ENCODE measurements at places on chromosomes 7 and 10.

- DNase-seq: no peak
These were observed 4.5 kb downstream of the TRIL start for GRCh38 chr7:28953633-28954032.

GRCh38 chr7:98194672-98195457, 16.4 kb upstream of the BHLHA15 start:
- no peak for DNase-seq

DNA sequence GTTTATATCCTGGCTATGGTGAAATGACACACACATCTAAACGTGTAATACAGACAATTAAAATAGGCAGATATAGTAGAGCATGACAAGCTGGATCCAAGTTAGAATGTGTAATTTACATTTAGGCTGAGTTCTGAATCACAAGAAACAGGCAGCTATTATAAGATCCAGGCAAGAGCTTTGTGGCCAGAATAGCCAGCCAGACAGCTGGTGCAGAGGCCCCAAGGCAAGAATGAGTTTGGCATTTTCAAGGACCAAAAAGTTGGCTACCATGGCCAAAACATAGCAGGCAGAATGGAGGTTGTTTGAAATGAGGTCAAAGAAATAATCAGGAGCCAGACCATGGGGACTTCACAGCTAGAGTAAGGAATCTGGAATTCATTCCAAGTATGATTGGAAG, 281.7 kb downstream of the MTERF1 start:
- DNase-seq: no peak

GRCh38 chr10:101725296-101726114, 30.5 kb upstream of the FBXW4 start:
- no peak for DNase-seq

DNA sequence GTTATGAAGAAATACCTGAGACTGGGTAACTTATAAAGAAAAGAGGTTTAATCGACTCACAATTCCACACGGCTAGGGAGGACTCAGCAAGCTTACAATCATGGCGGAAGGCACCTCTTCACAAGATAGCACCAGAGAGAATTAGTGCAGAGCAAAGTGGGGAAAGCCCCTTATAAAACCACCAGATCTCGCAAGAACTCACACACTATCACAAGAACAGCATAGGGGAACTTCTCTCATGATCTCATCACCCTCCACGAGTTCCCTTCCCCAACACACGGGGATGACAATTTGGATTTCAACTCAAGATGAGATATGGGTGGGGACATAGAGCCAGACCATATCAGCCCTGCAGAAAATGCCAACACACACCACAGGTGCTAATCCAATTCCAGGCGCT, 218.7 kb downstream of the PARD3 start:
- DNase-seq: no peak

GRCh38 chr7:155136619-155137243, 66.6 kb downstream of the HTR5A start:
- DNase-seq: no peak

GRCh38 chr7:27967639-27968038, 213.0 kb downstream of the JAZF1 start:
- no peak for DNase-seq

DNA sequence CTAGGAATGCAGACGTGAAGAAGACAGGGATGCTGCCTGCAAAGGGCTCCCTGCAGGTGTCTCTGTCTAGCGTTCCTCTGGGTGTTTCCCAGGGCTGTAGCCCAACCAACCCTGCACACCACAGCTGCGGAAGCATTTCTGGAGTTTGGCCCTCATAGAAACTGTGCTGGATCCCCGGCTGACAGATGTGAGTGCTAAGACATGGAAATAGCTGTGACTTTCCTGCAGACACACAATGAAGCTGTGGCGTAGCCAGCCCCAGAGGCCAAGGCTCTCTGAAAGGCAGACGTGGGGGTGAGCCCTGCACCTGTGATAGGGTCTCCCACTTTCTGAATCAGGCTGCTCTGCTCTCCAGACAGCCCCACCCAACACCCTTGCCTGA, 44.8 kb downstream of the ADCYAP1R1 start:
- no peak for DNase-seq

DNA sequence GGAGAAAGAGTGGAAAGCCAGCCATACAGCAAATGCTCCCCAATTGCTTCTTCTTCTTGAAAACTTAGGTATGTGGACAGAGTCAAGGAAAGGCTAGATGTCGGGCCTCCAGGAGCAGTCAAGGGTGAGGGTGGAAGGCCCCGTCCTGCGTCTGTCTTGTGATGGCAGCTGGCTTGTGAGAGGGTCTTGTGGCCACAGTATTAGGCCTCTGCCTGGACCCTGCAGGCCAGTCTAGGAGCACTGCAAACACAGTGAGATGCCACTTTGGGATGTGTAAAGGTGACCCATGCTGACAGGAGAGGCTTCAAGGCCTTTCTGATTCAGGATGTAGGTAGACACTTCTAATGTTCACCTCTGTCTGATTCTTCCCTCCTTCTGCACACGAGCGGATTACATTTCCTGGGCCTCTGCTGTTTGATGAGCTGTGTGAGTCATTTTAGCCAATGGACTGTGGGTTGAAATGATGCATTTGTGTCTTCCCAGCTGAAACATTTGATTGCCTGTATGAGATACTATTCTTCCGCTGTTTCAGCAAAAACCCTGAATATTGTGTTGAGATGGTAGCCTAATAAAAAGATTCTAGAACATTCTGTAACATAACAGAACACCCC, 135.4 kb downstream of the EMX2 start:
- no peak for DNase-seq

- DNase-seq: peak; percentile 4
These were observed 106.9 kb upstream of the GPR26 start for GRCh38 chr10:123559066-123559822.

DNA sequence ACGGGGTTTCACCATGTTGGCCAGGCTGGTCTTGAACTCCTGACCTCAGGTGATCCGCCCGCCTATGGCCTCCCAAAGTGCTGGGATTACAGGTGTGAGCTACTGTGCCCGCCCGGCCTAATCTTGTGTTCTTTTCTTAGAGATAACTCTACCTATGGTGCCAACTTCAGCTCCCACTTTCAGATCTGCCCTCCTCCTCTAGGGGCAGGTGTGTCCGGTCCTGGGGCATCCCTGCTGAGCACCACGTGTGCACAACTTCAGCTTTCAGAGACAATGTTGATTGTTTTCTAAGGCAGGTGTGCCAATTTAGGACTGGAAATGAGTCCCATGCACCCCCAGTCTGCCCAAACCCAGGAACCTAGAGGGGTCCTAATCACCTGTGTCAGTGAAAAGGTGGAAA, 18.5 kb upstream of the FXYD4 start:
- DNase-seq: no peak

DNA sequence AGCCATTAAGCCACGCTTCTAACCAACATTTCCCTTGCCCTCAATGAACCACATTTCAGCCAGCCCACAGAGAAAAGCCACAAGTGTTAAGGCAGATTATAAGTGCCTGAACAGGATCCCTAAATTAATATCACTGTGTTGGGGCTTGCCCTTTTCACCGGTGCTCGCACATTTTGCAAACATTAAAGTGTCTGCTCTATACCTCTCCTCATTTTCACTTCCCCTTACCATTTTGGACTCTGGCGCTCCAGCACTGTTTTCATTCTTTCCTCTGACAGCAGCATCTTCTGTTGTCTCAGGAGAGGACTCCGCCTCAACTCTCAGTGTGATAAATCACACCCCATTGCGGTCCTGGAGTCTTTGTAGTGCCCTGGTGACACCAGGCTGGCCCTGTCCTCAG, 274.2 kb downstream of the BAMBI start:
- DNase-seq: no peak

DNA sequence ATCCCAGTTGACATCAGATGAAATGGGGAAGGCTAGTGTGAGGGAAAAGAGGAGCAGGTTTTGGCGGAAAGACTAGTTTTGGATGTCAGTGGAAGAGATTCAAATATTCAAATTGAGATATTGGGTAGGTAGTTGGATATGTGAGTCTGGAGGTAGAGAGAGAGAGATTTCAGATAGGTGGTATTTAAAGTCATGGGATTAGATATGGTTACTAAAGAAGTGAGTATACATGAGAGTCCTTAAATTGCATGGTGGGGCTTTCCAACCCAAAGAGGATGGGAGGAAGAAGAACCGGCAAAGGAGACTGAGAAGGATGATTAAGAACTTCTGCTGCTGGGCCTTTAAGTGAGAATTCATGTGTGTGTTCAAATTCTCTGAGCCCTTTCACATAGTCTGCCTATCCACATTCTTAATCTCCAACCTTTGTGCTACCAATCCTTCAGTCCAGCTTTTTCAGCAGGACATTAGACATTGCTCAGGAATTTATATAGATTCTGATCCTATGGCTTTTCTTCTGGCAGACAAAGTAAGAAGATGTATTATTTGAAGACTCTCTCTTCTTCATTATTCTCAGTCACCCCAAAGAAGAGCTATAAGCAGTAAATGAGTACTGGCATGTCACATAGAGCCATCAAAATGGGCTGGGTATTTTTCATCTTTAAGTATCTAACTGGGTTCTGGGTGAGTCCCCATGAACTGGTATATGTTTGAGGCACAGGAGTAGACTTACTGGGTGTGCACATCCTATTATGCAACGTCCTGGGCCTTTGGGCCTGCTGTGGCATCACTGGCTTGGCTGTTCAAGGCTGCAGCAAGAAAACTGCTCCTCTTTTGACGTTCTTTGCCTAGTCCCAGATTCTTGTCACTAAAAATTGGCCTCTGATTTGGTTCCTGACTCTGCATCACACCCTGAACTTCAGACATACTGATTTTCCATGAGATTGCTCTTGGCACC, 33.6 kb downstream of the ST7 start:
- DNase-seq: no peak

- DNase-seq: no peak
These were observed 1.9 kb upstream of the SGMS1 start for GRCh38 chr10:50625649-50626132.

DNA sequence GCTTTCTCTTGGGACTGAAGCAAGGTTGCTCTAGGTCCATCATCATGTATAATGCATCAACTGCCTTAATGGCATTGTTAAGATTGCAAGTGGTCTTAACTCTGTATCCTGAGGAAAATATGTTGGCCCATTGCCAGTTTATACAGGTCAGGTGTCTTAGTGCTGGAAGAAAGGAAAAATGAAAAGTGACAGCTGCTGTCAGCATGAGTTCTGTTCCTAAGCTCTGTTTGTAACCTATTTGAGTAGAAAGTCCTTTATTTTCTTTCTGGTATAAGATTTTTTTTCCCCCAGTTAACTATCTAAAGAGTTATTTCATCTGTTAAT, 127.2 kb downstream of the SRI start:
- no peak for DNase-seq

DNA sequence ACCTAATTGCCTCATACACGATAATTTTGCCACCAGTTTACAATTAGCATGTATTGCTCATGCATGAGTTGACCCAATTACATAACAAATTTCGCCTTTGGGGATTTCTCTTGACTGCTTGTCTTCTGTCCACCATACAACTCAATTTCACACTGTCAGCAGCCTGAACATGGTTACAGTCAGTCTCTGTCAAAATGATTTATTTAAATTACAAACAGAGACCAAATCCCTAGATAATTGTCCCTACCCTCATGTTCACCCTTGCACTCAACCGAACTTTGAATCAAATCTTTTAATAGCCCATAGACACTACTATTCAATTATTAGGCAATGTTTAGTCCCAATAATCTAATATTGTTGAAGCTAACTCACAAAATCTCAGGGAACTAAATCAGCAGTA, 59.7 kb upstream of the NEBL start:
- DNase-seq: no peak

- DNase-seq: no peak
These were observed 87.9 kb downstream of the RNF216 start for GRCh38 chr7:5693529-5693928.

DNA sequence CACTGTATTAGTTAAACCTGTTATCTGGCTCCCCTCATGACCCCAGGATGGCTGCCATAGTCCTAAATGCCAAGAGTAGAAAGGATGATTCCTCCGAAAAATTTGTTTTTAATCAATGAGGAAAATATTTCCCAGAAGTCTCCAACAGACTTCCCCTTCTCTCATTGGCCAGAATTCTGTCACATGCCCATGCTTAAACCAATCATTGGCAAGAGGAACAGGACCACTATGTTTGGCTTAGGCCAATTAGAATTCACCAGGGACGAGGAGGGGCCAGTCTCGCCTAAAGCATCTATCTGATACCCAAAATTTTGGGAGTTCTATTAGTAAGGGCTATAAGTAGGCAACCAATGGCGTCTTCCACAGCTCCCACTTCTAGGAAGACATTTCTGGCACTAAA, 71.2 kb upstream of the IL6 start:
- DNase-seq: no peak

- DNase-seq: no peak
These were observed 247.6 kb downstream of the DNAJB6 start for GRCh38 chr7:157584420-157584819.

DNA sequence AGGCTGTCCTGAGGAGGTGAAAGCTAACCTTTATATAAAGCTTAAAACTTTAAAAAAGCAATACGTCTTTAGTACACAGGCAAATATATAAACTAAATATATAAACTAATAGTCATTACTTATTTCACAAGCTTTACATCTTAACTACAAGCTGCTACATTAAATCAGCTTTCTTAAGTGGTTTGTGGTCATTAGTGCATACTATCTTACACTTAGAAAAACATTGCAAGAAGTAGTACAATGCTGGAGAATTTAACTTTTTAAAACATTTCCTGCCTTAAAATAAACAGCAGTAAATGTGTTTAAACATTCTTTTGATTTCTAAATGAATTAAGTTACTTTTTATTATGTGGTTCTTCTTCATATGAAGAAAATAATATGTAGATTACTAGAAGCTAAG, 36.3 kb downstream of the MET start:
- DNase-seq: no peak

DNA sequence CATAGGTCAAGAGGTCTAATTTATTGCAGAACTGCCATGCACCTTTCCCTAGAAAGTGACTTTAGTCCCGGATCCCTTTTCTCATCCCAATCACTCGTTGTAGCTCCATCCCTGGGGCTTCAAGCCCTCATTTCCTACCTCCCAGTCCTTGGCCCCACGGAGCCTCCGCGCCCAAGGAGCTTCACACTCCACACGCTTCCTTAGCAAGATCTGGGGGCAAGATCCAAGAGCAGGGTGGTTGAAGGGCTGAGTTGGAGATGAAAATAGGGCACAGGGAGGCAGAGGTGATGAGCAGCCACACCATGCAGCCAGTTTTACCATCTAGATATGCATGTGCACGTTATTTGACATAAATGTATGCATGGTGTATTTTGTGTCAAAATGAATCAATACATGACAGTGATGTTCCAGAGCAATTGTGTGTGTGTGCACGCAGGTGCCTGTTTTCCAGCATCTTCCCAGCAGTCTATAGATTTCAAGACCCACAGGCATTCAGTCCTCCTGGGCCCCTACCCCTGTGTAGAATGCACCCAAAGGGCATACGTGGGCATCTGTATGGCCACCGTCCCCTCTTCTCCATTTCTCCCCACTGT, 6.0 kb upstream of the TRPV6 start:
- DNase-seq: no peak

GRCh38 chr10:97759158-97759887, 12.5 kb downstream of the SFRP5 start:
- no peak for DNase-seq

DNA sequence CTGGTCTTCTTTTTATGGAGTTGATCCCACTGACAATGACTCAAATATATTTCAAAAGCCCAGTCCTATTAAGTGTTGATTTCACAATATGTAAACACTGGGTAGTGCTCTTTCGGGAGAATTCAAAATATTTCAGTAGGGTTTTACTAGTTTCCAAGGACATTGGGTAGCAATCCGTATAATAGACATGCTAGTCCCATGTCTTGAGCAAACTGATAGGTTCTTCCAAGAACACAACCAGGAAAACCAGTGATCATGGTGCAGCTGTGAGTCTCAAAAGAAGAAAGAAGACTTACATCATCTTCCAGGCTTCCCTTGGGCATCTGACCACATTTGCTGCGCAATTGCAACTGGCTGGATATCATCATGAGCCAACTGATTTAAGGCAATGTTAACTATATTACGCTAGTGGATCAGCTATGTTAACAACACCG, 59.3 kb upstream of the APBB1IP start:
- DNase-seq: no peak

Data from fibroblast of skin of left biceps (primary cell).